ENCODE measurements at places on chromosomes 11 and 22. TPM values are rescaled to one million over a fixed set of nuclear protein-coding genes. Genes with fewer than 3 reads are reported as not detected.

- no peak for DNase-seq
These were observed 26.6 kb downstream of the PRDM11 start for GRCh38 chr11:45173064-45173463.

DNA sequence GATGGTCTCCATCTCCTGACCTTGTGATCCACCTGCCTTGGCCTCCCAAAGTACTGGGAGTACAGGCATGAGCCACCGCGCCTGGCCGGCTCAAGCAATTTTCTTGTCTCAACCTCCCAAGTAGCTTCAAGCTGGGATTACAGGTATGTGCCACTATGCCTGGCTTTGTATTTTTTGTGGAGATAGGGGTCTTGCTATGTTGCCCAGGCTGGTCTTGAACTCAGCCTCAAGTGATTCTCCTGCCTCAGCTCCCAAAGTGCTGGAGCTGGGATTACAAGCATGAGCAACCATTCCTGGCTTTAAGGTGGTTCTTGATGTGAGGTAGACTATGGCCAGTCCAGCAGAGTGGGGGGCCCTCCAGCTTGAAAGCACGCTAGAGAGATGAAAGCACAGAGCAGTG is 7.6 kb downstream of the POLR2F start:
- no peak for DNase-seq

GRCh38 chr11:118872403-118872821 is 11.3 kb upstream of the CXCR5 start:
- DNase-seq: no peak

GRCh38 chr11:122050021-122050690 is 65.9 kb downstream of the BLID start:
- DNase-seq: no peak

- peak; percentile 67 for DNase-seq
These were observed 11.8 kb downstream of the TIGD3 start for GRCh38 chr11:65366340-65366773.

GRCh38 chr11:115941481-115941993 is 437.3 kb upstream of the CADM1 start:
- DNase-seq: no peak

- no peak for DNase-seq
These were observed 32.5 kb downstream of the MPPED2 start for GRCh38 chr11:30553521-30554110.

GRCh38 chr11:12090061-12090591 is 20.3 kb upstream of the MICAL2 start:
- DNase-seq: peak; percentile 54

- DNase-seq: no peak
These were observed 43.5 kb upstream of the H19 start for GRCh38 chr11:2041153-2041552.

DNA sequence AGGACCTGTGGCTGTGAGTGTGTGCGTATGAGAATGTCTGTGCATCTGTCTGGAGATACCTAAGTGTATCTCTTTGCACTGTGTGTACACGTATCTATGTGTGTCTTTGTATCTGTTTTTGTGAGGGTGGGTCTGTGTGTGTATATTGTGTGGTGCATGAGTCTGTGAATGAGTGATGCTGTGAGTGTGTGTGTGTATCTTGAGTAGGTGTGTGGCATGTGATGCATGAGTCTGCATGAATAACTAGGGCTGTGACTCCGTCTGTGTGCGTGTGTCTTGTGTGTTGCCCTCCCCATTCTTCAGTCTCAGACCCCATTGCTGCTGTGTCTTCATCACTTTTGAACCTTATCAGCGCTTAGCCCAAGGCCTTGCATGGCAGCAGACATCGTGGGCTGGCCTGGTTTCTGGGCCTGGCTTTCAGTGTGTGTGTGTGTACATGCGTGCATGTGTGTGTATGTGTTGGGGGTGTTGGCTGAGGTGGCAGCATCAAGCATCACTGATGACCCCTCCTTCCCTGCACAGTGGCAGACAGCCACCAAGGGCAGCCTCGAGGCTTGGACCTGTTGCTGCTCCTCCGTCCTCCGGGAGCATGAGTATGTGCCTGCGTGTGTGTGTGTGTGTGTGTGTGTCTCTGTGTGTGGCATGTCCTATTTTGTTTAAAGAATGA is 1.4 kb downstream of the SGSM1 start:
- DNase-seq: no peak

- DNase-seq: no peak
These were observed 31.6 kb downstream of the IL10RA start for GRCh38 chr11:118017631-118018315.

- DNase-seq: no peak
These were observed 67.6 kb upstream of the ARHGAP42 start for GRCh38 chr11:100619484-100619883.

Gene ST14
- 107 TPM for total RNA-seq

Gene IGLL1
- total RNA-seq: not detected

Gene FLRT1
- total RNA-seq: 0.15 TPM

Gene CARD18
- not detected for total RNA-seq

Gene INS
- 0.44 TPM for total RNA-seq

Gene XNDC1N
- total RNA-seq: 7.5 TPM

Gene OR51B6
- not detected for total RNA-seq

Gene HPS4
- 35.4 TPM for total RNA-seq

Gene CCDC87
- 0.39 TPM for total RNA-seq

Gene LUZP2
- not detected for total RNA-seq

Gene SLC6A5
- not detected for total RNA-seq

Gene IL10RA
- 1.7 TPM for total RNA-seq

Gene MYBPC3
- total RNA-seq: 0.25 TPM
